ENCODE measurements at places on chromosomes 11 and 22.

DNA sequence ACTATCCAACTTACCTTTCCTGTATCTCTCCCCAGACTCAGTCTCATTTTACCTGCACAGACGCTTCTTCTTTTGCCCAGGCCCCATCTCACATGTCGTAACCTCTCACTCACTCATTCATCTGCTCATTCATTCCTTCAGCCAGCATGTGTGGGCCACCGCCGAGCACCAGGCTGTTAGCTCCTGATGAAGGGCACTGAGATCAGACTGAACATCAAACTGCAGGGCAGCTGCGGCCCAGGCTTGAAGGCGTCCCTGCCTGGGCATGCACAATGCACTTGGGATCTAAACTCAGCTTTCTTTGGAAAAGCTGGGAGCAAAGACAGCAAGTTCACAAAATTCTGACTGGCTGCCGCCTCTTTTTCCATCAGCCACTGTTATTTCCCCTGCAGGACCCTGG lies 1456.3 kb downstream of the BRD1 start:
- no peak for DNase-seq

GRCh38 chr22:17753401-17753989 lies 20.8 kb downstream of the BID start:
- peak; percentile 53 for DNase-seq

DNA sequence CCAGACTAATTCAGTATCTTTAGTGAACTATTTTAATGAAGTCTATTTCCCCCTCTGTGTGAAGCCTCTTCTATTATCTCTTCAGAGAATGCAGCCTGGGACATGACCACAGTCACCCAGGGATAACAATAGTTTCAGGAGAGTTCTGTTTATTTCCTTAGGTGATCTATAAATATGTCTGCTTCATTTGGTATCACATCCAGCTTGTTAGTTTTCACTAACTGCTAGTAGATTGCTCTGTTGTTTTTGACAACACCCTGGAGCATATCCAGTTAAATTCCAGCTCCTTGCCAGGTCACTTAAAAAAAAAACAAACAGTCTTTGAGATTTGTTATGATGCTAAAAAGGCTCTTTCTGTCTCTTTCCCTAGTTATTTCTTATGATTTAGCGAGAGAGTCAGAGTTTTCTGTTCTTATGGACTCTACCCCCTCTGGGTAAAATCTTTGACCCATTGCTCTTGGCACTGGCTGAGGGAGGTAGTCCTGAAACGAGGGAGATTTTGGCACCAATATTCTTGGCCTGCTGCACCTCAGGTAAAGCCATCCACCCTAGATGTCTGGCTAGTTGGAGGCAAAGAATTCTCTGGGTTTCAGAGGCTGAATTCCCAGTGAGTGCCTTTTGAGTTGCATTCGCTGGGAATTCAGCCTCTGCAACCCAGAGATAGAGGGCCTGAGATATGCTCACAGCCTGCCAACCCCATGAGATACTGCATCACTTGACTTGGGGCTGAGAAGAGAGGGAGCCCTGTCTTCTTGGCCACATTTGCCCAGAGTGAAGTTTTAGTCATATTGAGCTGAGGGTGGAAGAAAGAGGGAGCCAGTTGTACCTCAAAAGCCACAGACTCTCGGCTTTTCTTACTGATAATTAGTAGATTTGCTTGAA lies 159.1 kb downstream of the PGR start:
- no peak for DNase-seq

- no peak for DNase-seq
These were observed 51.2 kb upstream of the ARHGAP20 start for GRCh38 chr11:110763249-110764011.

DNA sequence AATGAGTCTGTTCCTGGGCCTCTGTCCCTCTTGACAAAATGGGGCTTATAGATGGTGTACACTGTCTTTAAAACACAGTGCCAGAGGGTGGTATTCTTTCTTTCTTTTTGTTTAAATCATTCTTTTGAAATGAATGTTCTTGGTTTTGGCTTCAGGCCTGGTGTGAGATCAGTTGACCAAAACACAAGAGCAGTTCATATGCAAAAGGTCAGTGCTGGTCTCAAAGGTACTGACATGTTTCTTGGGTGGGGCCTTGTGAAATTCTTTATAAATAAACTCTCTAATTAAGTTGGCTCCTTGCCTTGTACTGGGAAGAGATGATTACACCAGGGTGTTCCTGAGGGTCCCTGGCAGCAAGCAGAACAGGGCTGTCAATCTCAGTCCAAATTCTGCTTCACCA lies 110.0 kb downstream of the FBXO7 start:
- DNase-seq = no peak

DNA sequence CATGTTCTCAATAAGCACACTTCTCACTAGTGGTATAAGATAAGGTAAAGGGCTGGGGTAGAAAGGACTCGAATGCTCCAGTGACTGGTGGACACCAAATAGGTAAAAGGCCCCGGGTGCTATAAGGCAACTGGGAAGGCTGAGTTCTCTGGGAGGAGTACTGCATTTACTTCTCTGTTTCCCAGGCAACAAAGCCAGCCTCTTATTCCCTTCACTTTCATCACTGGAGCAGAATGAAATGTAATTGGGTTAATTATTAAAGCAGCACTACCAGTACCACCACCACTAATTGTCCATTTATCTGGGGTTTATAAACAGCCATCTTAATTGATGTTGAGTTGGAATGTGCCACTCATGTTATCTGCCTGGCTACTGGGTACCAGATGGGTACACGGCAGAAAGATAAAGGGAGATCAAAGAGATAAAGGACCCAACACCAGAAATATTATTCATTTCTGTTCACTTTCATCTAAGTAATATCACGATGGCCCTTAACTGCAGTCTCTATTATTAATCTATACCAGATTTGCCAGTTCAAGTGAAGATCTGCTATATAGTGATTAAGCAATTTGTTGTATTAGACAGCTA lies 94.4 kb upstream of the CHRM4 start:
- DNase-seq = no peak

All from suppressor macrophage (primary cell).